Foreskin keratinocyte (primary cell): ENCODE measurements at places on chromosomes 5 and 9.

DNA sequence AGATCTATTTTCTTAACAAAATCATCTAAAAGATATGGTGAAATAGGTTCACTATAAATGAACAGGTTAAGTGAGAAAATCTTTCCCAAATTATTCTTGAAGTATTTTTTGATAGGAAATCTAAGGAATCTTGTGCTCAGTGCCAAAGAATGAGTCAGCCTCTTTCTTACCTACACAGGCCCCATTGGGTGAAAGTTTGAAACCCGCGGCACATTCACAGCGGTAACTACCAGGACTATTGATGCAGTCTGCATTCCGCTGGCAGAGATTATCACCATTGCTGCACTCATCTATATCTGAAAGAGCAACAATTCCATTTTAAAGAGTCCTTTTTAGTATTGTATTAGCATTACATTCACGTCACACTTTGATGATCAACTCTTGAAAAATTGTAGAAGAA lies 221.8 kb downstream of the SLC12A2 start:
- no peak for DNase-seq

DNA sequence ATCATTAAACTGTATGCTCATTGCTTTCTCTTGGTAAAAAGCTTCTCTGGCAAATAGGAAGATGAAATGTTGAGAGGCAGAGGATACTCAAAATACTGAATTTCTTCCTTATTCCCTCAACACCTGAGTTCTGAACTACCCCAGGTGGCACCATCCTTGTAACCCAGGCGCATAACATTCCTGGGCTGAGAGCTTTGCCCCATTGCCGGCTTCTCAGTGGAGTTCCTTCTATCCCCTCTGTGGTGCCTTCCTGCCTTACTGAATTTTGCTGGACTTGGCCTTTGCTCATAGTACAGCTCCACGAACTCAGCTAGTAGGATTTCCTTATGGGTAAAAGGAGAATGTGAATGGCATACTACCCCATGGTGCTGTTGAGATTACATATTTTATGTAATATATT lies 54.7 kb downstream of the BASP1 start:
- no peak for DNase-seq

DNA sequence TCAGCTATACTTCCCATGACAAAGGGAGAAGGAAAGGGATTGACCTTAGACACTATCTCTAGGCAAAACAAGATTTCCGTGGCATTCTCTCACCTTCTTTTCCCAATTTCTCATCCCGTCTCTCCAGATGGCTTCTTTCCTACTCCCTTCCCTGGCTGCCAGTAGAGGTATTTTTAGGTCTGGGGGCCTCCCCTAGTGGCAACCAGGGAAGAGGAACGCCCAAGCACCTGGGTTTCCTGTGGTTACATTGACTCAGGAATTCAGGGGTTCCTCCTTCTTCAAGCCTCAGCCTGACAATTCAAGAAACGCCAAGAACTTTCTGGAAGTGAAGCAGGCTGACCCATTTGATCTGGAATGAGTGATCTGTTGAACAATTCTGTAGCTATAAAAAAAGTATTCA lies 111.5 kb upstream of the OSMR start:
- DNase-seq: no peak

DNA sequence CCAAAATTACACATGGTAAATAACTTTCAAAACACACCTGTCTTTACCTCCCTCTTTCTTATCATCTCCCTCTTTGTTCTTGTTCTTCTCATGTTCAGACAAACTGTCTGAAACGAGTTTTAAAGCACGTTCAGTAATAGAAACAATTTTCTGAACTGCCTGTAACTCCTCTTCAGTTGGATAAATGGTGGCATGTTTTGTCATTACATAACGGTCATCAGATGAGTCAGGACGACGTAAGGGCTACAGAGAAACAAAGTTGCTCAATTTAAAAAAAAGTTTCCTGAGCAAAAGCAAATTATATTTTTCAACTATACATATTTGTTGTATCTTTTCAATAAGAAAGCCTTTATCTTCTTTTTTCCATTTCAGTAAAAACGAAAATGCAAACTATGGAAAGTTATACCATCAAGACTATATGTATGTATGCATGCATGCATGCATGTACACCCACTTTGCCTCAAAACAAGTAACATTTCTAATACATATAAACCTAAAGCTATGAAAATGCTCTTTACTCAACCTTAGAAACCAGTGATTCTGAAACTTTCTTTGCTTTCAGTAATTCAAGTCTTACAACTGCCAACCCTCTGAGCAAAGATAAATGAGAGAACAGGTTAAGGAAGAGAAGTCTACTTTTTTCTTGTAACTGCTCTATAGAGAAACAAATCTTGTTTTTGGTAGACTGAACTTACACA lies 56.0 kb downstream of the ZFR start:
- no peak for DNase-seq

DNA sequence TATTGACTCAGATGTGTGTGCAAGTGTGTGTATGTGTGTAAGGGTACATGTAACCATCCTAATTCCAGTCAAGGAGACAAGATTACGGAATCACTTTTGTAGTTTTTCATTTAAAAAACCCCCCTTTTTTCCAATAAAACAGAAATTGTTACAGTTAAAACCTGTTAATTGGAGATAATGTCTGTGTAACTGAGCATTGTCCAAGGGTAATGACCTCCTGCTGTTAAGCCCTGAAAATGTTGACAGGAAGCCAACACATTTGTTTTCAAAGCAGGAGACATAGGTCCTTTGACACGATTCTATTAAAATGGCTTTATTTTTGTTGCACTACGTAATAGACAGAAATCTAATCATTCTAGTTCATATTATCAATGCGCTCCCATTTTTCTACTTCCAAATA lies 457.3 kb upstream of the ARRDC3 start:
- DNase-seq: no peak

- no peak for DNase-seq
These were observed 71.7 kb downstream of the ZNF462 start for GRCh38 chr9:106934442-106935238.

GRCh38 chr5:119049824-119050449 lies 20.9 kb upstream of the DMXL1 start:
- DNase-seq: no peak

DNA sequence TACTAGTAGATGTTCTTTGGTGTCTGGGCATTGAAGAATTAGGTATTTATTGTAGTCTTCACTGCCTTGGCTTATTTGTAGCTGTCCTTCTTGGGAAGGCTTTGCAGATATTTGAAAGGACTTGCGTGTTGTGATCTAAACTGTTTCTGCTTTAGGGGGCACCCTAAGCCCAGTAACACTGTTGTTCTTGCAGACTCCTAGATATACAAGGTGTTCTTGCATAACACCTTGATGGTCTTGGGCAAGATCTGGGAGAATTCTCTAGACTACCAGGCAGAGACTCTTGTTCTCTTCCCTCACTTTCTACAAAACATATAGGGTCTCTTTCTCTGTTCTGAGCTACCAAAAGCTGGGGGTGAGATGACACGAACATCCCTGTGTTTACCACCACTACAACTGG lies 179.1 kb downstream of the FAM170A start:
- no peak for DNase-seq

- peak; percentile 96 for DNase-seq
These were observed 84.3 kb upstream of the BRINP1 start for GRCh38 chr9:119453490-119453911.

DNA sequence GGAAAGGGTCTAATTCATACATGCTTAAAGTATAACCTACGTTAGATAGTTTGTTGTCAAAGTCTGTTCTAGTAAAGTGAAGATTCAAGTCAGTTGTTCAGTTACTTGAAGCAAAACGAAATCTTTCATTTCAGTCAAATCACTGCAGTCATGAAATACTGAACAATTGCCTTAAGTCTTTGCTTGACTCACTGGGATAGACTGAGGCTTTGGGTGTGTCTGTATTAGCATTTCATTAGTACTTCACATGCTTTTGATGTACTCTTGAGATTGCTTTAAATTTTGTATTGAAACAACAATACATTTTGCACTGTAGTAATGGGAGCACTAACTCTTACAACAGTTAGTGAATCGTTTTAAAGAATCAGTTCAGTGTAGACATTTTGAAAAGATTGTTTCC lies 4.0 kb upstream of the CMYA5 start:
- DNase-seq: no peak

GRCh38 chr5:115170134-115170928 lies 623 bp upstream of the TRIM36 start:
- no peak for DNase-seq

- DNase-seq: no peak
These were observed 27.0 kb downstream of the GNAQ start for GRCh38 chr9:78004478-78005229.

DNA sequence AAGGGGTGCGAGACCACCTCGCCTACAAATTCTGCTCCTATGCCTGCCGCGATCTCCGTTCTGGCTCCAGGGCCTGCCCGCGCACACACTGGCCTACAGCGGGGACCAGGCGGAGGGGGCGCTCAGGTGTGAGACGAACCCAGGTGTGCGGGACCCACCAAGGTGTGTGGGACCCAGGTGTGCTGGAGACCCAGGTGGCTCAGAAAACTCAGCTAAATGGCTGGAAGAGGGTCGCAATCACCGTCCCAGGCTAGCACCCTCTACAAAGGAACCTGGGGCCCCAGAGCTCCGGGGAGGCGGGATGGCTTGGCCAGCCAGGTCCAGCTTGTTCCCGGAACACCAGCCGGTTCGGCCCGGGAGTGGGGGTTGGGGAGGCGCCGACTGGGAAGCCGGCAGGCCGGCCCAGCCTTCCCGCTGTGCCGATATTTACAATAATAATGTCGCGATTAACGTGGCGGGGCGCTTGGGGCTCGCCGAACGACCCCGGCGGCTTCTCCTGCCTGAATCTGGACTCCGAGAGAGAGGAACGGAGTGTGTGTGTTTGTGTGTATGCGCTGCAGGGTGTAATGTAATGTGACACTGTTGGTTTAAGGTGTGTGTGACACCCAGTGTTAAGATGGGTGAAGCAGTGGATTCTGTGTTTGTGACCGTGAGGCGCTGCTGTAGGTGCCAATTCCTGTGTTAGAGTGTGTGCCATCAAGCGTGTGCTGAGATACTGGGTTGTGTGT lies 1.4 kb downstream of the PCDH1 start:
- no peak for DNase-seq

DNA sequence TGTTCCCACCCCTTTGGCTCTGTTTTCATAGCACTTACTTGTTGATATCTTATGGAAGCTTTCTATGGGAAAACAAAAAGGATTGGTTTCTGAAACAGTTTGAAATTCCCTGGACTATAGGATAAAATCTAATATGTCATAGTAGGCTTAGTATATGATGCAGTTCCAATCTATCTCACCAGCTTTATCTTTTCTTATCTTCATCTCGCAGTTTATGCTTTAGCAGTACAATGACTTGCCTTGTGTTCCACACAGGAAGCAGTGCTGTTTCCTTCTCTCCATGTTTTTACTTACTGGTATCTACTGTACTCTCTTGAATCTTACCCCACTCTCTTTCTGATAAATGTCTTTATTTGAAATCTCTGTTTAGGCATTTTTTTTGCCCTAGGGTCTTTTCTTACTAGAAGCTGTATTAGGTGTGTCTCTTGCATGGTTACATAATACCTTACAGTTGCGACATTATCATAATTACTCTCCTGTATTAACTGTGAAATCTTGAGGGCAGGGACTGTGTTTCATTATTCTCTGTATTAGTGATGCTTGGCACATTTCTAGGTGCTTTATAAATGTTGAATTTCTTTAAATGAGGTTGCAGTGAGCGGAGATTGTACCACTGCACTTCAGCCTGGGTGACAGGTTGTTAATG lies 76.3 kb downstream of the FOCAD start:
- no peak for DNase-seq

- DNase-seq: no peak
These were observed 77.3 kb upstream of the TBCA start for GRCh38 chr5:77853353-77853907.
